OCI-LY7 (cell line): ENCODE measurements at places on chromosomes 5 and 9.

DNA sequence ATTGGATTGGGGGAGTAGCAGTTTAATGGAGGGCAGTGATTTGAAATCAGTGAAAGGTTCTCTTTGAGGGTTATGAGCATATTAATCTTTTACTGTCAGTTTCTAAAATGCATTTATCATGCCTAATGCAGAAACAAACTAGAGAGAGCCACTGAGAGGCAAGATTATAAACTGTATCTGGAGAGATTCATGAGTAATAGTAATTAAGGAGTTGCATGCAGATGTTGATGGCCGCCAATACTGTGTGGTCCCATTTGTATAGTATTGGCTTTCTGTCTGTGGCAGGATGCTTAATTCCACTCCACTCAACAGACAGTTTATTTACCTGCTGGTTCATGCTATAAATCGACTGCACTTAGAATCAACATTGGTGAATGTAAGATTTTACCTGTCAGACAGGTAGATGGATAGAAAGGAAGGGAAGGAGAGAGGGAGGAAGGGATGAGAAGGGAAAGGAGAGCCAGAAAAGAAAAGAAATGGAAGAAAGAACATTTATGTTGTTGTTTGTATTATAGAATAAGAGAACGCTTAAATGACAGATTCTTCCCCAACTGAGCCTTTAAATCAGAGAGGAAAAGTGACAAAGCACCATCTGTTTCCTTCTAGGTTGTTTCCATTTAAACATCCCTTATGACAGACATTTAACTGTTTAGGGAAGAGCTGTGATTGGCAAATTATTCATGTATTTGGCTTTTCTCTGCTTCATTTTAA is 146.5 kb downstream of the PAM start:
- no peak for DNase-seq

DNA sequence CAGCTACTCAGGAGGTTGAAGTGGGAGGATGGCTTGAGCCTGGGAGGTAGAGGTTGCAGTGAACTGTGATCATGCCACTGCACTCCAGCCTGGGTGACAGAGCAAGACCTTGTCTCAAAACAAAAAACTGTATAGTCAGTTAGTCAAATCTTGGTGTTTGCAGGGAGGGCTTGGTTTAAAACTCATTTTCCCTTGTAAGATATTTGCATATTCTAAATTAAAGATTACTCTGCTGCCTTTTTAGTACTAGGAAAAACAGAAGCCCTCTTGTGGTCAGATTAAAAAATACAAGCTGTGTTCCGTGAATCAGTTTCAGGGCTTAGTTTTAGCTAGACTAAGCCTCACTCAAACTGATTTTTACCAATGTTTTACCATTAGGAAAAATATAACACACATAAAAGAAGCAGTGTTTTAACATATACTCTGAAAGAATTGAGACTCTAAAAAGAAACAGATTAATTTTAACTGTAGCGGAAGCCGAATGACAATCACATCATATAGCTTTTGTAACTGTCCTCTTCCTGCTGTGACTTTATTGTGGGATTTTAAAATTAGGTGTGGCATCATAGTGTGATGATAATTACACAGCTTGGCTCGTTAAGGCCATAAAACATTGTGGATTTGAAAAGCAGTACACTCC is 84.9 kb upstream of the BASP1 start:
- peak; percentile 25 for DNase-seq

DNA sequence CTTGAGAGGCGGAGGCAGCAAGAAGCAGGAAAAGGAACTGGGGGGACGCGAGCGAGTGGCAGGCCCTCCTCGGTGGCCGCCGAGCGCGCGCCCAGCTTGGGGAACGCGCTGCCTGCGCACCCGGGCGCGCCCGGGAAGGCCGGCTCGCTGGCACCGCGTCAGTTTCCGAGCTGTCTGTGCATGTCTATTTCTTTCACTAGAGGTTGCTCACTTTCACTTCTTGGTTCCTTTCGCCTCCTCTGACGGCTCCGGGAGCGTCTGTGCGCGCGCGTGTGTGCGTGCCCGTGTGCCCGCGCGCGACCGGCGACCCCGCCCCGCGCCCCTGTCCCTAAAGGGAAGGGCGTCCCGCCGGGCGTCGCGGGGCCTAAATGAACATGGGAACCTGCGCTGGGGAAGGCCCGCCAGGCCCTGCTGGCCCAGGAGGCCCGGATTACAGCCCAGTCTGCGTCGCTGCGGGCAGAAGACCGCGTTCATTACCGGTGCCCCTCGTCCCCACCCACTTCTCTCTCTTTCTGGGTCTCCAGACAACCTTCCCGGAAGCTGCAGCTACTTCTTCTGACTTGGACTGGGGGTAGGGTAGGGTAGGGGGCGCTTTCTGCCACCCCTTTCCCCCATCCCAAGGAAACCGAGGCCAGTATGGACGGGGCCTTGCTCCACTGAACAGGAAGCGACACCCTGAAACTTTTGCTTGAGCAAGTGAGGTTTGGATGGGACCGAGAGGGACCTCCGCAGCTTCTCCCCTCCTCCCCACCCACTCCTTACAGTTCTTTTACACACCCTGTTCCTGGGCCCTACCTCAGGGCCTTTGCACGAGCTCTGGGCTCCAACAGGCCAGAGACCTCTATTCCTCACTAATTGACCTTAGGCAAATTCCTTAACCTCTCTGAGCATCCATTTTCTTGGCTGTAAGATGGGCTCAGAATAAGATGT is 205.8 kb upstream of the IER5L start:
- peak; percentile 83 for DNase-seq

DNA sequence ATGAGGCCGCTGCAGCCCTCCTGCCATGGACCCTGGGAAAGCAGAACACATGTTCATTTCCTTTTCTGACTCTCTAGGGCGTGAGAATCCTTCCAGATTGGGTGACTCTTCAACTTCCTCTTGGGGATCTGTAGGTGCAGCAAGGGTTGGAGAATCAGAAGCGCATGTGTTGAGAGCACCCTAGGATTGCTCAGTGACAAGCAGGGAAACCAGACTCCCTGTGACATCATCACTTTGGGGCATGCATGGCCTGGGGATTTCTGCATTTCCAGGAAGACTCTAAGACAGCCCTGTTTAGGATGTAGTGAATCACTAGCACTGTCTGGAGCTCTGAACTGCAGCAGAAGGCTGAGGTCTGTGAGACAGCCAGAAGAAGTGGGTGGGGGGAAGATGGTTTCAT is 15.1 kb upstream of the LCP2 start:
- no peak for DNase-seq

DNA sequence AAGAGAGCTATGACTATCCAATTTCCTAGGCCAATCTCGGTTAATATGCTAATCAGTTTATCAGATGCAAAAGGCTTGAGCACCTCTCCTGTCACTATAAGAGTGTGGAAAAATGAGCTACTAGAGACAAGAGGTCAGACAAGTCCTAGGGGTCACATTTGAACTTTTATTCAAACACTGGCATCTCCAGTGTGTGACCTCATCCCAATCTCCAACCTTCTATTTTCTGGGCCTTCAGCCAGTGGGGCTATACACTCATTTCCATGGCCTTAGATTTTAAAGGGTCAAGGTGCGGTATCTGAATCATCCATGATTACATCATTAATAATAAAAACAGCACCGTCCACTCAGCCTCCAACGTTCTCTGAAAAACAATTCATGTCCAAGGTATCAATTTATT is 139.6 kb upstream of the LRRTM2 start:
- no peak for DNase-seq
